ENCODE measurements at places on chromosomes 13 and 19.

DNA sequence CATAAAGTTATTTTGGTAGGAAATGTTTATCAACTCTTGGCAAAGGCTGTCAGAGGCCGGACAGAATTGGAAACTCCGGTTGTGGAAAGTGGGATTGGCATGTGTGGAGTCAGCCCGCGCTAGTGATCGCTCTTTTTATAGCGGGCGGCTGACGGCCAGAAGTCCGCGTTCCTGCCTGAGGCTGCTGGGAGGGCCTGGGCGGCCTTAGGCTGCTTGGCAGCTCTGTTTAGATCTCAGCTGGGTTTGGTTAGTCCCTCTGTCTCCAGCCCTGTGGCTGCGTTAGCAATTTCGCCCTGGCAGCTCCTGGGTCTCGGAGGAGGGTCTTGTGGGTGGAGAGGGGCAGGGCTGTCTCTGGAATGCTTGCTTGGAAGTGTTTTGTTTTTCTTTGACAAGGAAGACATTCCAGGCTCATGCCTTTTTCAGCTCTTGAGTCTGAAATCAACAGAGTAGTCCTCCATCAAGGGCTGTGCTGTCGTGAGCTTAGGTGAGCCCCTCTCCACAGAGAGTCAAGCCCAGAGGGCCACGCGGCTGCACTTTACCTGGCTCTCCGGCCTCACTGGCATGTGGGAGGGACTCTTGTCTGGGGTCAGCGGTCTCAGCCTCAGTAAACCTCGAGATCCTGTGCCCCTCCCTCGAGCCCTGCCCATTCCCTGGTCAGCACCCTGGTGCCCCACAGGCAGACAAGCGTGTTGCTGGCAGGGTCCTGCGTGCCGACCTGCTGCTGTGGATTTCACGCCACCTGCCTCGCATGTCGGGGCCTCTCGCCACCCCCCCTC lies 22.5 kb downstream of the DOT1L start:
- DNase-seq = no peak

DNA sequence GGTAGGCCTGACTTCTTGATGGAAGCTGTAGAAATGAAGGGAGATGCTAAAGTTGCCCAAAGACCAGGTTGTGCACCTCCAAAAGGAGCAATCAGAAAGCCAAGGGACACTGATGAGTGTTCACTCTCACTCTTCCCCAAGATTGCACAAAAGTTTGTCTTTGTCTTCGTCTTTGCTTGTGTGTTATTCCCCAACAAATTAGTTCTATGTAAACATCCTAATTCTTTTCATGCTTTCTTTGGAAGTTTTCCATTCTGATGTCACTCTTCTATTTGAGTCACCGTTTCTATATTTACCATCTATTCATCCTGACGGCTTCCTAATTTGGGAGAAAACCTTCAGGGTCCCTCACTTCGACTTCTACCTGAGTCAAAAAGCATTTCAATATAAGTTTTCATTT lies 3.7 kb upstream of the TMEM272 start:
- DNase-seq = no peak

DNA sequence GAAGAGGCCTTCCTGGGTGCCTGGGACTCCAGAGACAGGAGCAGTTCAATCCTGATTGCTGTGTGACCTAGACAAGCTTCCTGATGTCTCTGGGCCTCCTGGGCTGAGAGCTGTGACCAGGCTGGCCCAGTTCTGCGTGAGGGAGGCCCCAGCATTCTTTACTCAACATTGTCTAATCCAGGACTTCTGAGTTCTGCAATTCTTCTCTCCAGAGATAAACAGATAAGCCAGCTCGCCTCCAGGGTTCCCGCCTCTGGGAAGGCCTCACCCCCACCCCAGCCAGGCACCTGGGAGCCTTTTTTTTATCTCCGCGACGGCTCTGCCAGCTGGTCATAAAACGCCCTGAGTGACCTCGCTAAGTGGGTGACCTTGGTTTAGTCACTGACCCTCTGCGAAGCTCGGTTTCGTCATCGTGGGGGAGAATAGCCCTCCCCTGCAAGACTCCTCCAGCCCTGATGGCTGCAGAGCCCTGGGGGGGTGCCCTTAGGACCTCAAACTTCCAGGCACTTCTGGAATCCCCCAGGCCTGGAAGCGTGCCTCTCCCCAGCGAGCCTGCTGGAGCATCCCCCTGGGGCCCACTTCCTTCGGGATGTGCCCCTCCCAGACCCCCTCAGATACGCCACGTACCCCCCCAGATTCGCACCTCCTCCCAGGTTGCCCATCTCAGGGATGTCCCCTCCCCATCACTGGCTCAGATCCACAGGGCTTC lies 1.9 kb downstream of the SULT2B1 start:
- DNase-seq = no peak

GRCh38 chr19:31338069-31338776 lies 11.0 kb downstream of the TSHZ3 start:
- DNase-seq = no peak

- DNase-seq = no peak
Measured at GRCh38 chr19:1474765-1475351, 4.2 kb downstream of the C19orf25 start.

GRCh38 chr13:33547035-33547434 lies 261.5 kb upstream of the STARD13 start:
- no peak for DNase-seq

DNA sequence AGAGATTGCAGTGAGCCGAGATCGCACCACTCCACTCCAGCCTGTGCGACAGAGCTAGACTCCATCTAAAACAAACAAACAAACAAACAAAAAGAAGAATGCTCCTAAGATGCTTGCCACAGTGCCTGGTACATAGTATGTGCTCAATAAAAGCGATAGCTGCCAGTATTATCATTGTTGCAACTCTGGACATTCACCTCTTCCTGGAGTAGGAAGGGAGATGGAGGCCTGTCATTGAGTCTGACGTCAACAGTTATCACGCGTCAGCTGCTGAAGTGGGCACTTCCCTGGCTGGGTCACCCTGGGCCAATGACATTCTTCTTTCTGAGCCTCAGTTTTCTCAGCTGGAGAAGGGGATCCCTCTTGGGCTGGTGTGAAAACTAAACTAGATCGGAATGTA lies 4.2 kb upstream of the PLAUR start:
- DNase-seq = no peak

DNA sequence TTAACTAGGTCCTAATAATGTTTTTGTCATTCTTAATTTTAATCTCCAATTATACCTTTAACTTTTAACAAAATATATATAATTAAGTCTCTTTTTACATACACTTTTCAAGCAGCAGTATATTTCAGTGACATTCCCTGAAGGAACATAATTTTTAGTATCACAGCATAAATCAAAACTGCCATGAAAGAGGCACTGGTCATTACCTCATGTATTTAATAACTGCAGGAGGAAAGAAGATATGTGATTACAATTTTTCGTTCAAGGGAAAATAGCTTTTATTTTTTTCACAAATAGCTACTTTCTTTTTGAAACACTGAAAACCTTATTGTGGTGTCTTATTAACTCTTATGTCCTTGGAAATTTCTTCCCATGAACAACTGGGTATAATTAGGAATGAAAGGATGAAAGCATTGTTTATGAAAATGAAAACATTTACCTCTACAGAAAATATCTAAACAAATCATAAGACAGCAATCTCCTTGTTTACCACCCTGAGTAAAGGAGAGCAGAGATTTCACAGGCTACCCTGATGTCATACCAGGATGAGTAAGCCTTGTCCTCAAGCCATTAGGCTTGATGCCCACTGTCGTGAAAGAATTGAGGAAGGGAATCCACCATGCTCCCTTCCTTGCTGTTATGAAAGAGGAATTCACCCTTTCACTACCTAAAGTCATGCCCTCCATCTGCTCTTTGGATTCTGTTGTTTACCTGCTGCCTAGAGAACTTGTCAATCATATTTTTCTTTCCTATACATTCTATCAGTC lies 877.2 kb upstream of the PCDH20 start:
- DNase-seq = no peak

GRCh38 chr13:54768214-54768613 lies 1739.6 kb downstream of the OLFM4 start:
- no peak for DNase-seq

DNA sequence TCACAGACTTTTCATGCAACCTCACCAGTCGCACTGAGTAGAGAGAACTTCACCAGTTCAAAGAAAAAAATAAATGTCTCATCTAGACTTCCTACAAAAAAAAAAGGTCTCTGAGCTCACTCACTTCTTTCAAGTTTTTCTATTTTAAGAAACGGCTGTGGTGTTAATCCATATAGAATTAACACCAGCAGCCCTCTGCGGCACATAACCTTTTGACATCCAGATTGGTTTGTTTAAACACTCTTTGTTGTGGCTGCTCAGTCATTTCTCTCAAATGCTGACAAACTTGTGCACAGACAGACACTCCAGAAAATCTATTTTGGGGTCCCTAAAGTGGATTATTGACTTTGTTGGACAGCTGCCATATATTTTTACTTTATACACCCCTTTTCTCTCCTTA lies 874.9 kb downstream of the EFNB2 start:
- no peak for DNase-seq

DNA sequence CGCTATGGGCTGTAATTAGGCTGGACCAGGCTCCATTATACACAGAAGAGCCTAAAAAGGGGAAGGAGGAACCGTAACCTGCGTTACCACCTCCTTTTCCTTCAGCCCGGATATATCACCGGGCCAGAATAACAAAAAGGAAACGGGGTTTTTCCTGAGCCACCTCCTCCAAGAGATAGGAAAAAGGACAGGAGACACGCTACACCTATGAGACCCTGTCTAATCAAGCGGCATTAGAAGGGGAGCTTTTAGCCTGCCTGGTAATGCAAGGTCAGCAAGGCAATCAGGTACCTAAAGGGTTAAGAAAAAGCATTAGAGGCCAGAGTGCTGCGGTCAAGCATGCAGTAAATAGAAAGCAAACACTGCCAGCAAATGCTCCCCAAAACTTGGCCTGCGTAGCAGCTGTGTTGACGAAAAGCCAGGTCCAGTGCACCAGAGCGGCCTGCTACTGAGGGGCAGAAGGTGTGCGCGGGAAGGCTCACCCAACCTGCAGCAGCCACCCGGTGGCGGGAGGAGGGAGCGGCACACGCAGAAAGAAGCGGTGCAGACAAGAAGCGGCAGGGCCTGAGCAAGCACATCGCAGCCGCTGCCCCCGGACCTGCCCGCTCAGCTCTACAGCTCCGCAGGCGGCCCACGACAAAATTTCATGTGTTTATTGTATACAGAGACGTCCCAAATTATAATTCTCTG lies 1466.1 kb downstream of the UQCRFS1 start:
- no peak for DNase-seq

GRCh38 chr13:58134012-58134411 lies 502.5 kb downstream of the PCDH17 start:
- DNase-seq = no peak

DNA sequence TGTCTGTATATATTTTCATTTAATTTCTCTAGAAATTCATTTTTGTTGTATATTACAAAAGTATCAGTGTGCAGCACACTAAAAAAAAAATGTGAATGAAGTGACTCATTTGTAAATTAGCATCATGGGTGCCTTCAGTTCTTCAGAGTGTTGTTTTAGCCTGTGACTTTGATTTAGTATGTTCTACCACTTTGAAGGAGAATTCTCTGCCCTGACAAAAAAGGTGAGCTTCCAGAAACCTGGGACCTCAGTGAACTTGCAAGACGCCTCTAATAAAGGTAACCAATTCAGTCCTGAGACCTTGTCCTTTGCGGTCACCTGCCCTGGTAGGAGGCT lies 2.4 kb downstream of the METTL21C start:
- DNase-seq = no peak
